Activated CD4-positive, alpha-beta T cell treated with anti-CD3 and anti-CD28 coated beads for 48 hours (primary cell): ENCODE measurements at places on chromosomes 7 and 10.

DNA sequence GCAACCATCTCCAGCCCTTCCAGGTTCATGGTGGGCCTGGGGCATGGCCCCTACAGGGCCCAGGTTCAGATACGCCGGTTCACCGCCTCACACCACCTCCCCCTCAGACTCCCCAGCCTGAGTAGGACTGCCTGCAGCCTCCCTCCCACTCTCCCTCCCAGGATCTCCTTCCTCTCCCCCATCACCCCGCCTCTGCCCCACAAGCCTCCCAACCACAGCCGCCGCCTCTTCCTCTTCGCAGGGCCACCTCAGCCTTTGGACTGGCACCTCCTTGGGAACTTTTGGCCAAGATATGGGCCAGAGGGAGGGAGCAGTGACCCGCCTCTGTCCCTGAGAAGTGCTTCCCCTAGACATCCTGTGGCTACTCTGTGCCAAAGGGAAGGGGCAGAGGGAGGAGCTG, 9.3 kb downstream of the KCNIP2 start:
- DNase-seq = no peak

- DNase-seq = no peak
These were observed 1.7 kb downstream of the ESYT2 start for GRCh38 chr7:158827411-158828132.

- DNase-seq = no peak
These were observed 73.2 kb downstream of the TNS3 start for GRCh38 chr7:47508389-47509380.

- no peak for DNase-seq
These were observed 148.2 kb upstream of the TNS3 start for GRCh38 chr7:47730142-47730541.

DNA sequence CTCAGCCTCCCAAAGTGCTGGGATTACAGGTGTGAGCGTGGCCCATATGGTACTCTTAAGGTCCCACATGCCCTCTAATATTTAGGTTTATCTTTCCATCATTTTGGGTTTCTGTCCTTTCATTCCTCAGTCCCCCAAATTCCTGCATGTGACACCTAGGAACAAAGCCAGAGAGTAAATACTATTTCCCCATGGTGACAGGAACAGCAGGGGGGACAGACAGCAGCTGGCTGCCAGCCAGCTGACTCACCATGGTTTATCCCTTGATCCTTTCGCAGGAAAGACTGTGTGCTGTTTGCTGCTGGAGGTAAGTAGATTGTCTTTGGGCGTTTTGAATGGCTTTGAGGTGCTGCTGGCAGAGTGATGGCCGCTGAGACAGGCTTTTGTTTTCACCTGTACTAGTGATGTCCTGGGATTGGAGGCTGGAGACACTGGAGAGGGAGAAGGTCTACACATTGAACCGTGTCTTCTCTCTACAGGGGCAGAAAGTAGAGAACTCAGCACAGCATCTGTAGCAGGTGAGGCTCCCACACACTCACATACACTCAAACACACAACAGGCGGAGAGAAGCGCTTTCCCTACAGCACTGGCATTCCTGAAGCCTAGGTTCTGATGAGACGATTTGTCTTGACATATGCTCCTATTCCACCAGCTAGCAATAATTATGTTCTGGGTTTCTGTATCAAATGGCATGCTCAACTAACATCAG, 83.7 kb upstream of the EFCAB10 start:
- no peak for DNase-seq

DNA sequence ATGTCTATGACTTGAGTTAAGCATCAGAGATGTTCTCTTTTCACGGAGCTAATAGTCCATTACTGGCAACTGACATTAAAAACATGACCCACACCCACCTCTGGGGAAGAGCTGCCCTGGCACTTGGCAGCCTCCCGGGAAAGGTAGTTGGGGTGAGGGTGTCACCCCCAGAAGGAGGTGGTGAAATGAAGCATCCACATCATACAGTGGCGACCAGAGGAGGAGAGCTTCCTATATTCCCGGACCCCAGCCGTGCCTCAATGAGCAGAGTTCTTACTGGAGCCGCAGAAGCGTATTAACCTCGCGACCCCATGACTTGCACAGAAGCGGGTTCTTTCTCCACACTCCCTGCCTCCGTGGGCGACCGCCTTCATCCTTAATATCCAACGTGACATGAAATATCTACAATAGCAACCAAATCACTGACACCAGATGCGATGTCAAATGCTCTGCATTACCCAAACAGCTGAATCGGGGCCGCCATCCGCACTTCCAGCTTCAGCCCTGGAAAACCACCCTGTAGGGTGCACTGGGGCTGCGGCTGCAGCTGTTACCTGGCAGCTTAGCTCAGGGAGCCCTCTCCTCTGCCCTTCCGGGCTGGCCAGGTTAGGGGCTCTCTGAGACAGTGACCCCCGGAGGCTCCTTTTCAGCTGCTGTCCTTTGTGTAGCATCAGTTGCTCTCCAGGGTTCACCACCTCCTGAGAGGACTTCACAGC, 103.1 kb upstream of the PARD3 start:
- no peak for DNase-seq

- no peak for DNase-seq
These were observed 8.2 kb downstream of the FOXP2 start for GRCh38 chr7:114422507-114423501.

GRCh38 chr10:113133497-113134115, 183.6 kb downstream of the TCF7L2 start:
- DNase-seq = no peak

DNA sequence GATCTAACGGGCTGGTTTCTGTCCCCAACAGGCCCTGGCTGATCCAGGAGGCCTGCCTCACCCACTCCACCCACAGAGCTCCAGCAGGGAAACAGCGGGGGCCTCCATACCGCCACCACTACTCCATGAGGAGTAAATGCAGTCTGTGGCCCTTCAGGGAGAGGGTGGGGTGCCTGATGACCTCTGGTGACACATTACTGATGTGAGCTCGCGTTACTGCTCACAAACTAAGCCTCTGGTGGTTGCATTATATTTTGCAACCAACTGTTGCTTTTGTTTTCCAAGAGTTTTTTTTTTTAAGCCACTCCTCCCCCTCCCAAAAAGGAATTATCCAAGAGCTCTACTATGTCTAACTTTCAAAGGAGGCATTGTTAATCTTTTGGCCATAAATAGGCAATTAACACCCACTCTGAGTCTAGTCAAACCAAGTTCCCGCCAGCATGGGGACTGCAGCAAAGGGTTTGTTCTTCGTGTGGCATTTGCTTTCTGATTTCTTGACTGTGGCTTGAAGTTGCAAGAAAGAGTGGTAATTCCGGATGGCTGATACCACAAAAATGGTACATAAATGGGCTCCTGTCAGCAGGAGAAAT, 72.6 kb downstream of the FAM53B start:
- DNase-seq = peak; percentile 42

GRCh38 chr10:103493916-103494877, 692 bp downstream of the NEURL1 start:
- DNase-seq = peak; percentile 45

GRCh38 chr10:121594076-121594475, 4.2 kb downstream of the FGFR2 start:
- no peak for DNase-seq

- no peak for DNase-seq
These were observed 348.6 kb downstream of the ADRA2A start for GRCh38 chr10:111425459-111425858.

- no peak for DNase-seq
These were observed 324.0 kb downstream of the PTEN start for GRCh38 chr10:88187472-88187871.
